ENCODE measurements at places on chromosomes 3 and 15. TPM values are rescaled to one million over a fixed set of nuclear protein-coding genes. Genes with fewer than 3 reads are reported as not detected.
A peak's percentile ranks its signal among the peaks of the same experiment; 100 is the strongest.

DNA sequence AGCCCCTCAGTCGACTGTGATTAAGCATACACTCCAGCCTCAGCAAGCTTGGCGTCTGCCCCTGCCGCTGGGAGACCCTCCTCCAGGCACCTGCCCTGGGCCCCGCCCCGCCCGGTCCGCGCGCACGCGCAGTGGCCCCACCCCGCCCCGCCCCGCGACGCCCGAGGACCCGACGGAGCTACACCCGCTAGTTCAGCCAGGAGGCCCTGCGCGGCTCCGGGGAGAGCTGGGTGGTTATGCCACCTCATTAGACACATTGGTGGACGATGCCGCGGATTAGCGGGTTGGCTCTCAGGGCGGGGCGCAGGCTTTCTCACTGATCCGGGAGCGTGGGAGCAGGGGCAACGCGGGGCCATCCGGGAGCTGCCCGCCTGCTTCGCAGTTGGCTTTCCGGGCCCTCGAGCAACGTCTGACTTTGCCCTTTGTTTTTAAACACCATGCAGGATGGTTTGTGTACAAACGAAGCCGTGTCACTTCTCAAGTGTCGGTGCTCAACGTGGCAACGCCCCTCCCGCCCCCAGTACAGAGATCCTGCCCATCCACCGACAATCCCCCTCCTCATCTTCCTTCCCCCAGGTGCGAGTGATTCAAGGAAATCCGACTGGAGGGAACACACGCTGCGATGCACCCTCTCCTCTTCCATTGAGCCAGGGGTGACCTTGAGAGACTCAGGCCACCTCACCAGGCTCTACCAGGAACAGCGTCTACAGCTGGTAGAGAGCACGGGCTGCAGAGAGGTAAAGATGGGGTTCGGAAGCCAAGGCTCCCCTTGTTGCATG lies 109.3 kb downstream of the SHQ1 start:
- H3K27me3 ChIP-seq: no peaks in the 10 kb centered on the region
- H3K36me3 ChIP-seq: peaks cover 9% of the 10 kb centered on the region
- DNase-seq: peak; percentile 72
- H3K4me3 ChIP-seq: peak overlapping the region; percentile 74
- peaks cover 32% of the 10 kb centered on the region for H3K4me1 ChIP-seq
- H3K27ac ChIP-seq: peak overlapping the region; percentile 92

- H3K4me3 ChIP-seq: no peak overlapping the region
- no peak overlapping the region for H3K27ac ChIP-seq
- no peaks in the 10 kb centered on the region for H3K4me1 ChIP-seq
- peaks cover 26% of the 10 kb centered on the region for H3K27me3 ChIP-seq
Observed at GRCh38 chr15:45221967-45222366, 30.1 kb upstream of the SLC28A2 start.

- H3K4me3 ChIP-seq: no peak overlapping the region
- H3K4me1 ChIP-seq: no peaks in the 10 kb centered on the region
- H3K36me3 ChIP-seq: no peaks in the 10 kb centered on the region
- H3K27me3 ChIP-seq: peaks cover 19% of the 10 kb centered on the region
- DNase-seq: no peak
- no peak overlapping the region for H3K27ac ChIP-seq
Observed at GRCh38 chr15:53982876-53983275, 4.6 kb downstream of the UNC13C start.

- peaks cover 3% of the 10 kb centered on the region for H3K36me3 ChIP-seq
- no peak overlapping the region for H3K4me3 ChIP-seq
- H3K4me1 ChIP-seq: peaks cover 23% of the 10 kb centered on the region
Observed at GRCh38 chr15:41233367-41233771, 2.3 kb downstream of the CHP1 start.

GRCh38 chr15:49984436-49984835 lies 134.6 kb downstream of the ATP8B4 start:
- no peaks in the 10 kb centered on the region for H3K36me3 ChIP-seq
- no peak for DNase-seq
- H3K4me1 ChIP-seq: no peaks in the 10 kb centered on the region
- H3K4me3 ChIP-seq: no peak overlapping the region
- no peaks in the 10 kb centered on the region for H3K27me3 ChIP-seq
- H3K27ac ChIP-seq: no peak overlapping the region

DNA sequence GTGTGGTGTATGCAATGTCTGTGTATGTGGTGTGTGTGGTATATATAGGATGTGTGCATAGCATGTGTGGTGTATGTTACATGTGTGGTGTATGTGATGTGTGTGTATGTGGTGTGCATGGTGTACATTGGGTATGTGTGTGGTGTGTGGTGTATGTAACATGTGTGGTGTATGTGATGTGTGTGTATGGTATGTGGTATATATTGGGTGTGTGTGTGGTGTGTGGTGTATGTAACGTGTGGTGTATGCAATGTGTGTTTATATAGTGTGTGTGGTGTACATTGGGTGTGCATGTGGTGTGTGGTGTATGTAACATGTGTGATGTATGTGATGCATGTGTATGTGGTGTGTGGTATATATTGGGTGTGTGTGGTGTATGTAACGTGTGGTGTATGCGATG lies 41.9 kb downstream of the ARRDC4 start:
- no peaks in the 10 kb centered on the region for H3K36me3 ChIP-seq
- no peak overlapping the region for H3K4me3 ChIP-seq
- H3K27ac ChIP-seq: no peak overlapping the region
- H3K27me3 ChIP-seq: no peaks in the 10 kb centered on the region

GRCh38 chr3:10774129-10774670 lies 41.8 kb upstream of the SLC6A11 start:
- H3K4me1 ChIP-seq: no peaks in the 10 kb centered on the region
- no peak for DNase-seq
- H3K27ac ChIP-seq: no peak overlapping the region
- H3K36me3 ChIP-seq: no peaks in the 10 kb centered on the region

- DNase-seq: peak; percentile 63
- H3K27ac ChIP-seq: no peak overlapping the region
- peaks cover 20% of the 10 kb centered on the region for H3K36me3 ChIP-seq
- H3K4me3 ChIP-seq: no peak overlapping the region
- H3K4me1 ChIP-seq: peaks cover 8% of the 10 kb centered on the region
Observed at GRCh38 chr15:28123408-28124023, 24.4 kb upstream of the OCA2 start.

GRCh38 chr15:77640615-77641014 lies 7.9 kb upstream of the LINGO1 start:
- peaks cover 10% of the 10 kb centered on the region for H3K27me3 ChIP-seq
- H3K4me3 ChIP-seq: no peak overlapping the region
- H3K27ac ChIP-seq: no peak overlapping the region
- H3K36me3 ChIP-seq: no peaks in the 10 kb centered on the region
- DNase-seq: no peak

DNA sequence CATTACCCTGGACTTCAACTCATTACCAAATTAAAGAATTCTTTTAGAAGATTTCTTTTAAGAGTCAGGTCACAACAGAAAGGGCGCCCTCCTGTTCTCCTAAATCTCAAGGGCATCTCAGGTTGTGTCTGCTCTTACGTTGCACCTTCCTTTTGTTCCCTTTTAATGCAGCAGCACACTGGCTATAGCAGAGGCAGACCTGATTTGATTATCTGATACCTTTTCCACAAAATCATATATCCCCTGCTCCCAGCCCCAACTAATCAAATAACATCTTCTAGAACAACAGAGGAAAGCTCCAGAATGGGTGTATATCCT lies 40.1 kb downstream of the TIGIT start:
- no peak for DNase-seq
- no peaks in the 10 kb centered on the region for H3K27me3 ChIP-seq
- no peak overlapping the region for H3K4me3 ChIP-seq
- peaks cover 13% of the 10 kb centered on the region for H3K4me1 ChIP-seq

DNA sequence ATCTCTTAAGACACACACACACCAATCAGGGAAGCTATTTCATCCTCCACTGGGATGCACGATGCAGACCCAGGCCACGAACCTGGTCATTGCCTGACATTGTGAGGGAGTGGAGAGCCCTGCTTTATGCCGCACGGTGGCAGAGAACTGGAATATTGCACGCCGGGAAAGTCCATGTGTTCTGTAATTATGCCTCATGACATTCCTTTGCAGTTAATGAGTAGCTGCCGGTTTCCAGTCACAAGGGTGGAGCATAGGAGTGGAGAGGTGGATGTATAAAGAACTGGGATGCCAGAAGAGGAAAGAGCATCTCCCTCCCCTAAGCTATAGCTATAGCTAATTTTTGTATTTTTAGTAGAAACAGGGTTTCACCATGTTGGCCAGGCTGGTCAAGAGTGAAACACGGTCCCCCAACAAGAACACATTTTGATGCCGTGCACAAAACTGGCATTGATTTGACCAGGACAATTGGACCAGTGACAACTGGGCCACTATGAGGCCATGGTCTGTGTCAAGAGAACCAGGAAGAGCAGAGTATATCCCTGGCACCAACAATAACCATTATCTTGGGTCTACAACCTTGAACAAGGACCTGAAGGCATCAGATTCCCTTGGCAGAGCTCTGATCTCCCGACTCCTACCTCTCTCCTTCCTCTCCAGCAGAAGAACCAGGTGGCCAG lies 51.4 kb downstream of the SH3BP5 start:
- peaks cover 40% of the 10 kb centered on the region for H3K4me1 ChIP-seq
- no peaks in the 10 kb centered on the region for H3K27me3 ChIP-seq
- no peak overlapping the region for H3K4me3 ChIP-seq
- no peak for DNase-seq

DNA sequence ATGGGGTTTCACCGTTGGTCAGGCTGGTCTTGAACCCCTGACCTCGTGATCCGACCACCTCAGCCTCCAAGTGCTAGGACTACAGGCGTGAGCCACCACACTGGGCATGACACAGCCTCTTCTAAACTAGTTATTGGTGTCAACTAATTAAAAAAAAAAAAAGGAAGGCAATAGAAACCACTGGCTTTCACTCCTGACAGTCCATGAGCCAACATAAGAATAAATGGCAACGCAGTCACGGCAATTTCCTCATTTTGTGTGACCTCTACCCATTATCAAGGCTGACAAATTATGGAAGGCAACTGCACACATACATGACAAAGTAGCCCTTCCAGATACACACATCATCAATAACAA lies 5.9 kb downstream of the ARHGEF3 start:
- peaks cover 78% of the 10 kb centered on the region for H3K4me1 ChIP-seq
- peak overlapping the region; percentile 4 for H3K27ac ChIP-seq
- peak overlapping the region; percentile 11 for H3K4me3 ChIP-seq
- peaks cover 85% of the 10 kb centered on the region for H3K36me3 ChIP-seq
- no peaks in the 10 kb centered on the region for H3K27me3 ChIP-seq

DNA sequence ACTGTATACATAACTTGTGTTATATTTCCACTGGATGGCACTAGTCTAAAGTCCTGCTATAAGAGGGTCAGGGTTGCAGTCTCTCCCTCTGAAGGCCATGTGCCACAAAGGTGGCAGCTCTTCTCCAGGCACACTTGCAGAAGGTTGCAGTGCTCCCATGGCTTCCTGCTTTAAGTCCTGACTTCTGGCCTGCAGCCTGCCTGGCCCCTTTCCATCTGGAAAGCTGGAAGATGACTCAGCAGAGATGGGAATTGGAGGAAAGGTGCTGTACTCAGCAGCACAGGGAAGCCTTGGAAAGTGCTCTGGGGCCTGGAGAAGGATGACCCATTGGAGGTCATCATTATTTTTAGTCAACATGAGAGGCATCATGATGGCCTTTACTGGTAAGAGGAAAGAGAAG lies 40.9 kb upstream of the MRPL3 start:
- no peaks in the 10 kb centered on the region for H3K4me1 ChIP-seq
- DNase-seq: no peak
- peaks cover 37% of the 10 kb centered on the region for H3K27me3 ChIP-seq
- H3K36me3 ChIP-seq: no peaks in the 10 kb centered on the region

DNA sequence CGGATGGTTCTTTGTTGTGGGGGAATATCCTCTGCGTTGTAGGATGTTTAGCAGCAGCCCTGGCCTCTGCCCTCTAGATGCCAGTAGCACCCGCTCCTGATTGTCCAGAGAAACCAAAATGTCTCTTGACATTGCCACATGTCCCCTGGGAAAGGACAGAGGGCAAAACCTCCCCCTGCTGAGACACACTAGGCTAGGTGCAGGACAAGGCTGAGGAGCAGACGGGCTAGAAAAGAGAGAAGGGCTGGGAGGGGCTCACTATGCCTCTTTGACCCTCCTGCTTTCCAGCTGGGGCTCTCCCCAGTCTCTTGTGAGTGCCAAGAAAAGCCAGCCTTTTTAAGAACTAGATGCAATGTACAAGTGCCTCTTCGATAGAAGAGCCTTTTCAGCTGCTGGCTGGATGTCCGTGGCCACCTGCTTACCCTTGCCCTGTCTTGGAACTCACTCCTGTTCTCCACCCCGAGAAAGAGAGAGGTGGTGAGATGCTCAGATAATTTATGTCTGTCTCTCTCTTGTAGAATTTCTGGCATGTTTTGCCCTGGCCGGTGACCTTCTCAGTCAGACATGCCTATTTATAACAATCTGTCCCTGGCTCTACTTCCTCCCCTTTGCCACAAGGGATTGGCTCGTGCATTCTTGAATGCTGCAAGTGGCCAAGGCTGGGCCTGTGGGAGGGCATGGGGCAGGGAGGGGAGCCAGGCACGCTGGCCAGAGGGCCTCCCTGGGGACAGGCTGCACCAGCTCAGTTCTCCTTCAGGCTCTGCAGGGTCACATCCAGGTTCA lies 142.6 kb downstream of the RPLP1 start:
- peaks cover 5% of the 10 kb centered on the region for H3K4me1 ChIP-seq
- no peak overlapping the region for H3K27ac ChIP-seq
- no peak for DNase-seq
- peaks cover 15% of the 10 kb centered on the region for H3K27me3 ChIP-seq
- no peak overlapping the region for H3K4me3 ChIP-seq

DNA sequence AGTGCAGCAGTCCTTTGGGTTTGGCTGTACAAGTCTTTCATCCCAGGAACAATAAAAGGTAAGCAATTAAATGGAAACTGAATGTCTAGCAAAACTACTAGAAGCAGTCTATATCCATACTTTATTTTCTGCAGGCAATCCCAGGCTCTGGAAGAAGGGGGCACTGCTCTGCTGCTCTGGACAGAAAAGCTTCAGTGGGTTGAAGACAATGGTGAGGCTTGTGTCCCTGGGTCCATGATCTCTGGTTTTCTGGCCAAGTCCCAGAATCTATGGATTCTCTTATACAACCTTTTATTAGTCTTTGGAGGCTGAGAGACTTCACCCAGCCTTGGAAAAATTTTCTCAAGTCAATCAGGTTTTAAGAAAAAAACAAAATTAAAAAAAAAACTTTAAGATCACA lies 35.6 kb downstream of the SCAP start:
- peaks cover 25% of the 10 kb centered on the region for H3K36me3 ChIP-seq
- DNase-seq: no peak
- H3K27ac ChIP-seq: peak overlapping the region; percentile 57
- H3K27me3 ChIP-seq: no peaks in the 10 kb centered on the region
- peaks cover 7% of the 10 kb centered on the region for H3K4me1 ChIP-seq

The WNT7A gene
- total RNA-seq: 0.20 TPM

The PTPRG gene
- not detected for total RNA-seq

The GNAT1 gene
- not detected for total RNA-seq

The SELENOS gene
- 29.1 TPM for total RNA-seq

Measured in activated CD4-positive, alpha-beta T cell treated with anti-CD3 and anti-CD28 coated beads, Interleukin-2, amount 10 ng/mL, durations not matched to agents 7 days and 5 days (primary cell).